ENCODE measurements at places on chromosomes 13 and 19.

- no peak for DNase-seq
Observed at GRCh38 chr19:51586103-51586728, 15.1 kb downstream of the ZNF175 start.

GRCh38 chr19:5957170-5957569 lies 20.8 kb downstream of the RANBP3 start:
- no peak for DNase-seq

DNA sequence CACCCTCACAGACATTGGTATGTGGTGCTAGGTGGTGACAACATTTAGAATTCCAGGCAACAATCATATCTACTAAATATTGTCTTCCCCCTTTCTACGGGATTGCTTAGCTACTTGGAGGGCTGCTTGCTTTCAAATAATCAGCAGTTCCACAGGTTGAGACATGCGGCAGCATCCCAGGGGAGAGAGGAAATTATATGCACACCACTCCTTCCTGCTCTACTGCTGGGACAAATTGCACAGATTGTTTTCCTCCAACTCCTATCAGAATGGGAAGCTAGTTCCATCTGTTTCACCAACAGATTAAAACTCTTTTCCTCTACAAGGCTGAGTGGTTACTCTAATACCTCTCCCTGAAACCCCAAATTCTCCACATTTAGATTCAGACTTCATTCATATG lies 275.4 kb downstream of the DNAJC15 start:
- no peak for DNase-seq

DNA sequence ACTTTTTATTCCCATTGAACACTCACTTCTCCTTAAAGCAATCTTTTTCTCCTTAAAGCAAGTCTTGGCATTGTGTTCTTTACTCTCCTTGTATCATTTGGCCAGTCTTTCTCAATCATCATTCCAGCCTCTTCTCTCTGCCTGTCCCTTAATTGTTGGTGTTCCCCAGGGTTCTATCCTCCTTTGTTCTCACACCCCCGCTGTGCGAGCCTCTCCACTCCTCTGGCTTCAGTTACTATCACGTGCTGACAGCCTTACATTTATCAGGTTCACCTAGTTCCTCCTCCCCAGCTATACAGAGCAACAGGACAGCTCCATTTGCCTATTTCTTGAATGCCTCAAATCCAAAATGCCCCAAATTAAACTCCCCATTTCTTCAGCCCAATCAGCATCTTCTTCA lies 24.6 kb downstream of the CYSLTR2 start:
- DNase-seq, result no peak

DNA sequence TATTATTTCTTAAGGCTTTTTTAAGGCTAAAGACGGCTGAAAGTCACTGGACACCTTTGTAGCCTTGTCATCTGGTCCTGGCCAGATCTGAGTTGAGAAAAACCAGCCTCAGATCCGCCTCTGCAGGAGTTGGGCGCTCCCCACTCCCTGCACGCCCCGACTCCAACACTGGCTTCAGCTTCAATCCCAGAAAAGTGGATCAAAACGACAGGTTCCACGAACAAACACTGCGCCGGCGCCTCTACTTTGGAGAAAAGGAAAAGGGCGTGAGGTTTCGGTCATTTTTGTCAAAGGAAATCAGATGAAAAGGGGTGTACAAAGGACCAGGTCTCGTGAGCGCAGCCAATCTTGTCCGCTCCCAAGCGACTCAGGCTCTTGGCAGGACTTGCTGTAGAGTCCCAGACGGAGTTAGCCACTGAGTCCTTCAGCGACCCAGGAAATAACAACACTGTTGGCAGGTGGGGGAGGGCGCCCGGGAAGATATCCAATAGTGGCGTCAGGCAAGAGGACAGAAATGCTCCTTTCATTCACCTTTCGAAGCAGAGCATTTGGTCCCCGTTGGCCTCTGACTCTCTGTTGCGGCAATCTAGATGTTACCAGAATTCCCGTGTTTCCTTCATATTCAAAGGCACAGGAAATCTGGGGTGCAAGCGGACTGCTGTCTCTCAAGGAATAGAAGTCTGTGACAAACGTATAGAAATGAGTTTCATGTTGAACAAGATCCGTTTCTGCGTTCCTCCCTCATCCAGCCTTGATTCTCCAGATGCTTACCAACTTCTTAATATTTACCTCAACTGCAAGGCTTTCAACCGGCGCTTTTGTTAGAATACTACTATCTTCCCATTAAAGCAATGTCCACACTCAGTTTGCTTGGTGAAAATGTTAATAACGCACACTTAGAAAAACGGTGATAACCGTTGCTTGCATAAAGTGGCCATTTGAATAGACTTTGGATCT lies 1.8 kb upstream of the CCNA1 start:
- no peak for DNase-seq

- DNase-seq, result no peak
Observed at GRCh38 chr13:50460358-50460757, 383.1 kb downstream of the DLEU7 start.

DNA sequence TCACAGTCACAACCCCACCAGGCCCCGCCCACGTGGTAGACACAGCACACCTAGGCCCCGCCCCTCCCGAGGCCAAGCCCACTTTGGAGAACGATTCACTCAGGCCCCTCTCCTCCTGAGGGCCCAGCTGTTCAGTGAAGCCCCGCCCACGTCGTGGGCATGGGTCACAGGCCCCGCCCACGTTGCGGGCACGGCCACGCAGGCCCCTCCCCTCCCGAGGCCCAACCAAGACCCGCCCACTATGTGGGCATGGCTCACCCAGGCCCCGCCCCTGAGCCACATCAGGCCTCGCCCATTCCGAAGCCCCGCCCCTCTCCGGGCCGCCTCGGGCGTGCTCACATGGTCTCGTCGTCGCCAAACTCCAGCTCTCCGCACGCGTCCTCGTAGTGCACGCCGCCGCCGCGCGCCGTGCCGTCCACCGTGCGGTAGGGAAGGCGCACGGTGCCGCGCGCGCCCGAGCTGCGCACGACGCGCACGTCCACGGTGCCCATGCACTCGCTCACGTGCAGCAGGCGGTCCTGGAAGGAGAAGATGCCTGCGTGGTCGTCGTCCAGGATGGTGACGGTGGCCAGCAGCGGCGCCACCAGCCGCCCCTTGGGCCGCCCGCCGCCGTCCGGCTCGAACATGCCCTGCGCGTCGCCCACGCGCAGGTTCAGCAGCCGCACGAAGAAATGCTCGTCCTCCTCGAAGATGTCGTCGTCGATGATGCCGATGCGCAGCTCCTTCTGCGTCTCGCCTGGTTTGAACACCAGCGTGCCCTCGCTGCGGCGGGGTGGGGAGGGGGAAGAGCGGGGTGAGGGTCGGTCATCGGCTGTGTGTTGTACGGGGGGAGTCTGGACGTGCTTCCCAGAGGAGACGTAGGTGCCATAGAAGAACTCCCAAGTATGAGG lies 24.0 kb downstream of the SLC8A2 start:
- peak; percentile 53 for DNase-seq

DNA sequence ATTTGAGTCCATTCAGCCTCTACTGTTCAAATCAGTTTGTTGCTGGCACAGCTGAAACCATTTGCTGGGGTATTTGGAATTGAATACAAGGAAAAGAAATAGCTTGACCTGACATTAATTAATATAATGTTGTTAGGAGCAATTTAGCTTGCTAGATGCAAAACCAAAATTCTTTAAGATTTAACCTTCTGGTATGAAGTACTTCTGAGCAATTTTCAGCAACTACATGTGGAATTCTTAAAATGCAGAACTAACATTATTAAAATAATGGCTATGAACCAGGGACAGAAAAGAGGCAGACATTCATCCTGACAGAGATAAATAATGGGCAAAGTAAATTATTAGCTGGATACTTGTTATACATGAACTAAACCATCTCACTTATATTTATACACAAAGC lies 160.0 kb upstream of the MIR17HG start:
- DNase-seq, result no peak

DNA sequence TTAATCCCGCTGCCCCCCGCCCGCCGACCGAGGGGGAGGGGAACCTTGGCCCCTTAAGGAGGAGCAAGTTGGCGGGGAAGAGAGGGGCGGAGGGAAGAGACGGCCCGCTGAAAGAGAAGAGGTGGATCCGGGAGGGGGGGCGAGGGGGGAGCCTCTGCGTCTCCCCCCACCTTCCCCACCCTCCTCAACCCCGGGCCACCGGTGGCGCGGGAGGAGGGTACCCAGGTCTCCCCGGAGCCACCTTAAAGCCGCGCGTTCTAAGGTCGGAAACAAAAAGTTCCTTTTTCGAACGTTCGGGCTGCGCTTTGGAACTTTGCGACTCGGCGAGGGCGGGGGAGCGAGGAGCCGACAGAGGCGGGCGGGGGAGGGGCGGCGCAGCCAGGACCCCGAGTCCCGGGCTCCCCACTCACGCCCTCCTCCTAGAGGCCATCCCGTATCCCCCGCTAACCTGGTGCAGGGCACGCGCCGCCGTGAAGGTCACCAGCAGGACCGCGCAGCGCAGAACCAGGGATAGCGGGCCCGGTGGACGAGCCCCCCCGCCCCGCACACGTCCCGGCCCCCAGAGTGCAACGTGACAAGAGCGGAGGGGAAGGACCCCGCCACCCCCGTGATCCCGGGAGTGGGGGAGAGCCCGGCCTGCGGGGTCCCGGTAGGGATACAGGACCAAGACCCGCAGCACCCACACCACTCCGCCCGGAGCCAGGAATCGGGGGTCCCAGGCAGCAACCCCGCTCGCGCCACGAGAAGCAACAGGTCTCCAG lies 659 bp downstream of the ERF start:
- DNase-seq, result peak; percentile 91

DNA sequence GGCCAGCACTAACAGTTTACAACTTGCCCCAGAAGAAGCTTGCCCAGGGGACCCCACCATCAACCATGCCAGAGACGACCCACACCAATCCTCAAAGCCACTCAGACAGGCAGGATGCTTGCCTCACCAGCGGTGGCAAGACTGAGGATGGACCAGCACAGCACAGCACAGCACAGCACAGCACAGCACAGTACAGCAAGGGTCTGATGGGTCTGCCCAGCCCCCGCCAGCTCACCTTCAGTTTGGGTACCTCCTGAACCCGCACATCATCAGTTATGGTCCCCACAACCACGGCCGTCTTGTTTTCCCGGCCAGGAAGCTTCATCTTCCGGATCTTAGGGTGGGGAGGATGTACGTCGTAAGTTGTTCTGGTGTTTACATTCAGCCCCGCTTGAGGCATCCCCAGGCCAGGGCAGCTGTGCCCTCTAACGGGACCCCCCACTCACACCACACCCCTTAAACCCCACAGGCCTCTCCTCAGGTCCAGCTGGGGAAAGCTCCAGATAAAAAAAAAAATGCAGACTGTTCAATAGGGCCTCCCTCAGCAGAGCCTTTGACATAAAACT lies 1.7 kb upstream of the FAM83E start:
- no peak for DNase-seq

DNA sequence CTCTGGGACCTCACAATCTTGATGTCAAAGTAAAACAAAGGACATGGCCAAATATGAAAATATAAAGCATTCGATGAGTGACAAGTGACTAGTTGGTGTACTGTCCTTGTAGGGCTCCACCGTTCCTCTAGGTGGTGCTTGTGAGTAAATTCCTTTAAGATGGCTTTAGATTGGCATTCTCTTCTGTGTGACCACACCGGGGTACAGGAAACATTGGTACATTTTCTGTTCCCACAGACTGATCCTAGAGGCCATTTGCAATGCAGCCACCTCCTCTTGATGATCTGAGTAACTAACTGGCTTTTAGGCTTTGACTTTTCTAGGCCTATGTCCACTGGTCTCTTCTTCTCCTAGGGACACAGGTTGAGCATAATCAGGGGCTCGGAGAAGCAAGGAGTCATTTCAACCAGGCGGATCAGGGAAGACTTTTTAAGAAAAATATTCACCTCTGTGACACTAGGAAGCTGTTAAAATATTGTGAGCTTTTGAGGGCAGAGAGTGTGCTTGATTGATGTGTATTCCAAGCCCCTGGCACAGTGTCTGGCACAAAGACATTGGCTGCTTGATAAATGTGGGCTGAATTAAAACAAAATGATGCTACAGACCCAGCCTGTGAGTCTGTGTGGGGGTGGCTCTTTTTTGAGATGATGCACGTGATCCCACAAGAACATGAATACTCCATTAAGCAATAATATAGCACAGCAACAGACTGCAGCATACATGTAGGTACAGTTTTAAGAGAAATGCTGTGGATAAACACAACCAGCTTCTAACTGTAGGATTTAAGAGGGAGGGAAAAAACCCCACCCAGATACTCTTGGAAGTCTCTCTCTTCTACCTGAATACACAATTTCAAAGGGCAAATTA lies 21.0 kb downstream of the EPSTI1 start:
- no peak for DNase-seq

- DNase-seq, result no peak
Observed at GRCh38 chr13:26962671-26963070, 202.1 kb upstream of the GPR12 start.

DNA sequence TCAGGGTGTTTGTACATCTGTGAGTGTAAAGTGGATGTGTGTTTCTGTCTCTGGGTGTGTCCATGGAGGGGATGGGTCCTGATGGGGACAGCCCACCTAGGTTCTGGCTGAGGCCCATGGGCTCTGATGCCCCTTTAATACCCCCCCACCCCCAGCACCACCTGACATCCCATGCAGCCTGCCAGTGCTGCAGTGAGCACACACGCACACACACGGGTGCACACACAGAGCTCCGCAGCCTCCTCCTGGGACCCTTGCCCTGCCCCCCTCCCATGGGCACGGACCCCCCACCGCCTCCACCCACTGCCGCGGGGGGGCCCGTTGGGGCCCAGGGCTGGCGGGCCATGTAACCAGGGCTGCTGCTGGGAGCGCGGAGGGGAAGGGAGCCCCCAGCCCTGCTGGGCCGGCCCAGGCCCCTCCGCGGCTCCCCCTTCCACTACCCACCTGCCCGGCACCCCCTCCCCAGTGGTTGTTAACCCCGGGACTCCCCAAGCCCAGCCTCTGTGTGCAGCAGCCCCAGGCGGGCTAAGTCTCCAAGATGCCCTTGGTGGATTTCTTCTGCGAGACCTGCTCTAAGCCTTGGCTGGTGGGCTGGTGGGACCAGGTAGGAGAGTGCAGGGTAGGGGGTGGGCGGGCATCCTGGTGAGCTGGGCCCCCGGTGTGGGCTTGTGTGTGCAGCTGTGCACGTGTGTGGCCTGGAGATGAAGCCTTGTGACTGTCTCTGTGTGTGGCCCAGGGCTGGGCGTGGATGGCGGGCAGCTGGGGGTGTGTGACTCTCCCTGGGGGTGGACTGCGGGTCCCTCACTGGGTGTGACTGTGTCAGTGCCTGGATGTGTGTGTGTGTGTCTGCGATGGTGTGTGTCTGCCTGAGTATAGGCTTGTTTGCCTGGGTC lies 32.6 kb downstream of the PDE4A start:
- no peak for DNase-seq

DNA sequence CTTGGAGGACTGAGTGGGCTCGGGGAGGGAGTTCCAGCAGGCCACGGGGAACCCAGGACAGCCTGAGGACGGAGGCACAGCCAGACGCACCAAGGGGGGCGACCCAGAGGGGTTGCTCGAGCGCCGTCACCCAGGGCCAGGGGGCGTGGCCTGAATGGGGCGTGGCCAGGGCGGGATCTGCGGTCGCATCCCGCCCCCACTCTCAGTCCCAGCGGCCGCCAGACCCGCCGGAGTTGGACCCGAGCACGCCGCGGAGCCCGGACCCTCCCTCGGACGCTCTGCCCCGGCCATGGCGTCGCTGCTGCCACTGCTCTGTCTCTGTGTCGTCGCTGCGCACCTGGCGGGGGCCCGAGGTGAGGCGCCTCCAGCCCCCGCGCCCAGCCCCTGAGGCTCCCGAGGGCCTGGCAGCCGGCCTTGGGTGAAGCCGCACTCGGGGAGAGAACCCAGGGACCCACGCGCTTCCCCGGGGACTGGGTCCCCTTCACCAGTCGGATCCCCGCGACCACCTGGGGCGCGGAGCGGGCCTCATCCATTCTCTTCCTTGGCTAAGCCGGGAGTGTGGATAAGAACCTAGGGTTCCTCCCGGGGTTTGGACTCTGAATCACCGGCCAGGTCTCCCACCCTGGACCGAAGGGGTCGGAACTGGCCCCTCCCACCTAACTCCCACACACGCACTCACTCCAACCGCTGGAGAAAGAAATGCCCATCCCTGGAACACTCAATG lies at the start of gene CILP2:
TSS of gene CILP2 (plus strand) at position 205 of the 724 bp plus-strand sequence. CDS start at position 290, 85 bp downstream.
- DNase-seq, result peak; percentile 65

Measured in mucosa of descending colon (tissue), 3 donors.